ENCODE measurements at places on chromosomes 1 and 21.

GRCh38 chr1:45348966-45349677, 8.9 kb upstream of the MUTYH start:
- no peak for DNase-seq

DNA sequence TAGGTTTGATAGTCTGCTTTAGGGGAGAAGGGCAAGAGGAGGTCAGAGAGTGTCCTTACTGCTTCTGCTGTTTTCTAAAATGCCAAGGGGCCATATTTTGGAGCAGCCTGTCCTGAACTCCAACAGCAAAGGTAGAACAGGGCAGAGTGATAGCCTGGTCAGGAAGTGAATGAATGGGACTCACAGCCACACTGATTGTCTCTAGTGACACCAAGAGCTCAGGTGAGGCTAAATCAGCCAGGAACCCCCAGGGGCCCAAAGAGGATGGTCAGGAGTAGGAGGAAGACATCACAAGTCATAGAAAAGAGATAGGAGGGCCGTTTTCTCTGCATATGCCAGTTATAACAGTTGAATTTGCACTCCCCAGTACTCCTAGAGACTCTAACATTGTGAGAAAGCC, 97.4 kb upstream of the DUSP10 start:
- DNase-seq: no peak

- DNase-seq: no peak
Observed at GRCh38 chr1:43352881-43353280, 5.9 kb upstream of the CDC20 start.

- DNase-seq: no peak
Observed at GRCh38 chr1:52164604-52165003, 22.7 kb downstream of the ZFYVE9 start.

DNA sequence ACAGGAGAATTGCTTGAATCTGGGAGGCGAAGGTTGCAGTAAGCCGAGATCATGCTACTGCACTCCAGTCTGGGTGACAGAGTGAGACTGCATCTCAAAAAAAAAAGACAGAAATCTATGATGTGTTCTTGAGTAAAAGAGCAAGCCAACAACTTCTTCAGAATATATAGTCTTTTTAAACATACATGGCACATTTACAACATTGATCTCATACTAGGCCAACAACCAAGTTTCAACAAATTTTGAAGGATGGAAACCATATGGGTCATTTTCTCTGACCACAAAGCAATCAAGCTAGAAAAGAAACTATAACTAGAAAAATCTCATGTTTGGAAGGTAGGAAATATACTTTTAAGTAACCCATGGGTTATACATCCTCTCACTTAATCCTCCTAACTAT, 38.3 kb downstream of the PAFAH2 start:
- no peak for DNase-seq

All from activated CD8-positive, alpha-beta memory T cell treated with anti-CD3 and anti-CD28 coated beads for 4 hours (primary cell).